Substantia nigra (tissue), 51 donors: ENCODE measurements at places on chromosomes 5 and 9.
A peak's percentile ranks its signal among the peaks of the same experiment; 100 is the strongest.

DNA sequence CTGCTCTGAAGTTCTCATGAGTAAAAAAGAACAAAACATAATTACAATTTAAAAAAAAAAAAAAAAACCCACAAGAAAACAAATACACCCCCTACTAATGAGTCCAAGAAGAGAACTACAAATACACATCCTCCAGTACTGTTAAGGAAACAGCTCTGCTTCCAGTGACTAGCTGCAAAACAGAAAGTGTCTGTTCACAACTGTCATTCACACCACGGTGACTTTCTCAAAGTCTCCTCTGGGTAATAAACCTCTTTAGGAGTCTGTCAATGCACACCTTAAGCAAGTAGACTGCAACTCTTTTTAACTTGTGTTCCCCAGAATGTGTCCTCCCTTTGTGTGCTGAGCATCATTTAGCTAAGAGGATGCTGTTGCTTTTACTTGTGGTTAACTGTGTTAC is 6.2 kb downstream of the REEP5 start:
- DNase-seq: no peak

- DNase-seq: no peak
Measured at GRCh38 chr5:44332285-44332971, 56.8 kb downstream of the FGF10 start.

GRCh38 chr5:144418719-144419118 is 248.0 kb downstream of the KCTD16 start:
- DNase-seq: no peak

DNA sequence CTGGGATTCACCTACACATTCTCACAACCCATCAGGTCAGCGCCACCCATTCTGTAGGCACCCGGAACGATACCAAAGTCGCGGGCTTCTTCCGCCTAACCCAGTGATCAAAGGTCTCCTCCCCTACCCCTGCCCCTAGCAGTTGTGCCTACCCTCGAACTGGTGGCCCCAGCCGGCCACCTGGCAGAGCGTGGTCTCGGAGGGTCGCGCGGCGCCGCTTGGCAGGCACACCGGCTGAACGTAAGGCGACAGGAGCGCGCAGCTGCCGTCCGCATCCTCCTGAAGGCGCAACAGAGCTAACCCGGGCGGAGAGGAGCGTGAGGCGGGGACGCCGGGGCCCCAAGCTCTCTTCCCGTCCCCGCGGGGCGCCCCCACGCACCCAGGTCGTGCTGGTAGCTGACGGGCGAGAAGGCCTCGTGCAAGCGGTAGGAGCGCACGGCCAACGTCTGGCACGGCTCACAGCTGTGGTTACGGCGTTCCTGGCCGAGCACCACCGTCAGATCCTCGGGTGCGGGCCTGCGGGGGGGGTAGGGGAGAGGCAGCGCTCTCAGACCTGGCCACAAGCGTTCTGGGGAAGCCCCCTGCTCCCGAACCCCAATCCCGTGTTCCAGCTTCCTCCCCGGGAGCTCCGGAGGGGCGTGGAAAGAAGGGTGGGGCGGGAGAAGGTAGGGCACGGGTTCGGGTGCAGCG is 2.8 kb upstream of the PFN3 start:
- no peak for DNase-seq

- DNase-seq: no peak
Measured at GRCh38 chr5:31962351-31962751, 211.8 kb downstream of the GOLPH3 start.

DNA sequence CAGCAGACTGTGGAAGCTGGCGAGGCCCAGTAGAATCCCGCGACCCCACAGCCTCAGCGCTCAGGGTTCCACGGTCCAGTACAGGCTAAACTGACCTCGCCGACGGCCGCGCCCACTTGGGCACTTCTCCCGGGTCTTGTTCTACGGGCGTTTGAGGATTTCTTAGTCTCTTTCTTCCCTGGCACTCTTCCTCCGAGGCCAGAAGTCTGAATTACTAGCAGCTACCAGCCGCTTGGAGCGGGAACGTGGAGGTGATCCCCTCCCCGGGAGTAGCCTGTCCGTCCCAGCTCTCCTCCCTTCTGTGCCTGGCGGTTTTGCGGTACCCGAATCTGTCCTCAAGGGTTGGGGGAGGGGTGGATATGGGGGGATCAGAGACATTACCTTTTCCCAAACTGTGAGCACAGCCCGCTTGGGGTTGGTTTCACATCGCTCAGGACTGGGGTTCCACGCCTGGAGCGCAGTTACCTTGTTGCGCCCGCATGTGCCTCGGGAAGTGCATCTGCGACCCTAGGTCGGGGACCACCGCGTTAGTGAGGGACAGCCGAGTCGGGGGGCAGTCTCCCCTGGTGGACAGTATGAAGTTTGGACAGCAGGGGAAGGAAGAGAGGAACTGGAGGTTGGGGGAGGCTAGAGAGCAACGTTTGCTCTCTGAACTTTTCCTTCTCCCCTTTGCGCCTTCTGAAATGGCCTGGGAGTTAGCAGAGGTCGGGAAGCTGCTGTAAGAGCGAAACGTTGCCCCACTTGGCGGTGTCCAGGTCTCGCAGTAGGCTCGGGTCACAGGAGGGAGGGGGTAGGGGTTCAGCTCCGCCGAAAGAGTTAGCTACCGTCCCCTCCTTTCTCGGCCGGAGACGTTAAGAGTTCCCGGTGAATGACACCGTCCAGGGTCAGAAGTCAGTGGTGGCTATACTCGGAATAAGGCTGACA is 190.8 kb downstream of the MEF2C start:
- DNase-seq: peak; percentile 12

DNA sequence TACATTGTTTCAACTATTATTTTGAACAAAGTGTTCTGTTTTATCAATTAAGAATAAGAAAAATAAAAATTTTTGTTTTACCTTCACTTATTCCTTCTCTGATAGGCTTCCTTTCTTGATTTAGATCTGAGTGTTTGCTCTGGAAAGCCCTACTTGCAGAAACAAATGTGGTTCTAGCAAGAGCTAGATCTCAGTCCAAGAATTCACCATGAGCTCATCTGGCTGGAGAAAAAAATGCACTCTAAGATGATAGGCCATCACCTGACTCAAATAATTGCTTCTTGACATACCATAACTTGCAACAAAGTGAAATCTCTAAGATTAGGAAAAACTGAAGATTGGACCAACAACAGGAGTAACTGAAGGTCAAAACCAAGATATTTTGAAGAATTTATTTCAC is 6.3 kb upstream of the RLN2 start:
- DNase-seq: no peak
